NCI-H187 treated with DMSO at 0.1 percent for 48 hours (cell line): ENCODE measurements at places on chromosomes 16 and 17.

GRCh38 chr16:6165330-6165979, 1067.9 kb upstream of the EEF2KMT start:
- DNase-seq = no peak

- no peak for DNase-seq
These were observed 13.9 kb downstream of the CYB5D2 start for GRCh38 chr17:4156750-4157381.

- peak; percentile 16 for DNase-seq
These were observed 61.6 kb downstream of the RGS9 start for GRCh38 chr17:65198653-65199382.

- DNase-seq = no peak
These were observed 37.8 kb downstream of the CYB5D2 start for GRCh38 chr17:4180791-4181190.

GRCh38 chr17:77312786-77313599, 172.2 kb downstream of the SEC14L1 start:
- no peak for DNase-seq

DNA sequence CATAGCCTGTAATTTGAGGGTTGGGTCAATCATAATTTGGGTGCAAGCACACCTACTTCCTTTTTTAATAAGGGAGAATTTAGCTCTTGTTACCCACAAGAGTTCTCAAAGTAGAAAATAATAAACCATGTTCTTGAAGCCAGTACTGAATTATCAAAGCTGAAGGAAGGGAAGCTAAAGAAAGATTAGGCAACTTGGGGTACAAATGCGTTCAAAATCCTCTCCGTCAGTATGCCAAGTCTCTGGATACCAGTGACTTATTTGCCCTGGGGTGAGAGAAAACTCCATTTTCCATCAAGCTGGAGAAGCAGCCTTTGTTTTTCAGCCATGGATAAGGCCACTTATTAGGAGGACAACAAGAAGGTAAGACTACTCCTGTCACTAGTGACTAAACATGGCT, 23.5 kb upstream of the DHRS13 start:
- no peak for DNase-seq

GRCh38 chr16:87701078-87701460, 64.7 kb downstream of the KLHDC4 start:
- DNase-seq = no peak

DNA sequence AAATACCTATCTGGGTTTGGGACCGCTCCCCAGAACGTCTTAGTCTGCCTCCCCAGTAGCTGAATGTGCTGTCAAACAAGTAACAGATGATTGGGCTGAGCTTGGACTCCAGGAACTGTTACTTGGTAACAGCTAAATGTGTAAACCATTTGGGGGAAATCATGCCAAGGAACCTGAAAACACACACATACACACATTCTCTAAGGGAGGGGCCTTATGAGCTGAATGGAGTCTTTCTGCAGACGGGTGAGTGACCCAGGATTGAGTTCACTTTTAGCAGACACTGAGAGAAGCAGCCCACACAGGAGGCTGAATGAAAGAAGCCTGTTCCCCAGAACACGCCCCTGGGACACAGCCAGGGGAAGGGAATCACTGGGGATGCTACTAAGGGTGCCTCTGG, 1.6 kb downstream of the ACLY start:
- no peak for DNase-seq

DNA sequence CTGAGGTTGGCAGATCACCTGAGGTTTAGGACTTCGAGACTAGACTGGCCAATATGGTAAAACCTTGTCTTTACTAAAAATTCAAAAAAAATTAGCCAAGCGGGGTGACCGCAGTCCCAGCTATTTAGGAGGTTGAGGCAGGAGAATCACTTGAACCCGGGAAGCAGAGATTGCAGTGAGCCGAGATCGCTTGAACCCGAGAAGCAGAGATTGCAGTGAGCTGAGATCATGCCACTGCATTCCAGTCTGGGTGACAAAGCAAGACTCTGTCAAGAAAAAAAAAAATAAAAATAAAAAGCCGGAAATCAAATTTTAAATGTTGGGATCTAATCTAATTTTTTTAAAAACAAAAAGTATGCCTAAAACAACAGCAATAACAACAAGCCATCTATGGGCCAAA, 56.3 kb downstream of the ABCC1 start:
- DNase-seq = no peak

DNA sequence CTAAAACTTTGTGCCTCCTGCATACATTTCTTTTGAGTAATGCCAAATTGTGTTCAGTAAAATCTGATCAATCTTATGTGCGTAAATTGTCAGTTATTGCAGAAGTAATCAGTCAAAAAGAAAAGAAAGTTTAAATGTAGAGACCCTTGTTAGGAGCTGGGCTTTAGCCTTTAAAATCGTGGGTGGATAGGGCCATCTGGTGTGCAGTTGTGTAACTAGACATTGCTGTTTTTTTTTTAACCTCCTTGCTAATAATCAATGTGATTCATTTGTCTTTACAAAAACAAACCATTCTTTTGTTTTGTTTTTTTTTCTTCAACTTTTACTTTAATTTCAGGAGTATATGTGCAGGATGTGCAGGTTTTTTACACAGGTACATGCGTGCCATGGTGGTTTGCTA, 5.3 kb upstream of the WWOX start:
- DNase-seq = no peak

DNA sequence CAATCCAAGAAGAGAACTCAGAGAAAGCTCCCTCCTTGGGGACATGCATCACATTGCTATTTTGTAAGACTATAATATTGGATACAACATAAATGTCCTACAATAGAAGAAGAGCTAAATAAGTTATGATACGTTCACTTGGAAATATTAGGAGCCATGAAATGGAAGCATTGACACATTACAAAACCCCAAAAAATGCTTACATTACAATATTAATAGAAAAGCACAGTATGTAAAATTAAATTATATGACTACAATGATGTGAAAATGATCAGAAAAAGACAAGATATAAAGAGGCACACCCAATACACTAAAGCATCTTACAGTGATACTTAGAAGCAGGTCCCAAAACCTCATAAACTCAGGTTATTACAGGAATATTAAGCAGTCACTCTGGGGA, 694.1 kb downstream of the TOX3 start:
- no peak for DNase-seq

GRCh38 chr17:40901981-40902474, 17.0 kb upstream of the KRT20 start:
- peak; percentile 8 for DNase-seq

- no peak for DNase-seq
These were observed 4.0 kb upstream of the DHRS13 start for GRCh38 chr17:28906706-28907438.

GRCh38 chr17:29111816-29112499, 68.2 kb downstream of the MYO18A start:
- peak; percentile 10 for DNase-seq

DNA sequence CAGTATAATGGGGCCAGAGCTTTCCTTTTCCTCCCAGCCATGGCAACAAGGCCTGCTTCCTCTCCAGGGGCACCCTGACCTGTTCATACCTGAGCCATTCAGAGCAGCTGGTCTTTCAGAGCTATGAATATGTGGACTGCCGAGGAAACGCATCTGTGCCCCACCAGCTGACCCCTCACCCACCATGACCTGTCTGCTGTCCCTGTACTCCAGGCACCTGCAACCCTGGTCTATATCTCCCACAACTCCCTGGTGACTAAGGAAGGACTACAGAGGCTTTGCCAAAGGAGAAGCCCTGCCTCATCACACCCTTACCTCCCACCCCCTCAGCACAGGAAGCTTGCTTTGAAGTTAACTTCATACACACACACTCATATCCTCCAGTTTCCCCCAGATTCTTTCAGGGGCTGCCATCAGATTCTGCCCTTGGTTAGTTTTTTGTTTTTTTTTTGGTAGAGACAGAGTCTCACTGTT, 6.0 kb downstream of the TMEM106A start:
- DNase-seq = no peak

DNA sequence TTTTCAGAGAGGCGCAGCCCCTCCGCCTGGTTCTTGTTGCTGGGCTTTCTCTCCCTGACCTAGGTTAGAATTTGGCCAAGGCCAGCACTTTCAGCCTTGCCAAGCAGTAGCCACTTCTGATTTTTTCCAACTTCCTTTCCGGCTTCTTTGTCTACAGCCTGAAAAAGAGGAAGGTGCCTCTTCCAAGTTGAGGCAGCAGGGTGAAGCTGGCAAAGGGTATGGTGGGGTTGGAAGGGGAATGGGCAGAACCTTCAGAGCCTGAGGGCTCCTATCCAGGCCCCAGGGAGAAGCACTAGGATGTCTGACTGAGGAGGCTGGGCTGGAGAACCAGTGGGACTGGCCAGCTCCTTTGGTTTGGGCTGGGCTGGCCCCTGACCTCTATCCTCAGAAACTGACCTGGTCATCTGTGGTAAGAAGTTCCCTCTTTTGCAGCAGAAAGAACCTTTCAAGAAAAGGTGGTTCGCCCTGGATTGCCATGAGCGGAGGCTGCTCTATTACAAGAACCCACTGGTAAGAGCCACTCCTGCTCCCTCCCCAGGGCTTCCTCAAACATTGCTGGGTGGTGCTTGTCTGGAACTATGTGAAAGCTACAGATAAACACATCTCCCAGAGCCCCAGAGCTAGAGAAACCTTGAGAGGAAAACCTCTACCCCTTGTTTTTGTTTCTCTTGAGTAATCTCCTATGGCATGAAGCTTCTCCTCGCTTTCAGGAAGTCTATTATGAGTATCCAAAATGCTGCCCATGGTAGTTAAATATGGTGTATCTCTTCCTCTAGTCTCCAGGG, 16.6 kb upstream of the RNF135 start:
- no peak for DNase-seq

GRCh38 chr17:80765241-80765961, 220.8 kb downstream of the RPTOR start:
- no peak for DNase-seq

DNA sequence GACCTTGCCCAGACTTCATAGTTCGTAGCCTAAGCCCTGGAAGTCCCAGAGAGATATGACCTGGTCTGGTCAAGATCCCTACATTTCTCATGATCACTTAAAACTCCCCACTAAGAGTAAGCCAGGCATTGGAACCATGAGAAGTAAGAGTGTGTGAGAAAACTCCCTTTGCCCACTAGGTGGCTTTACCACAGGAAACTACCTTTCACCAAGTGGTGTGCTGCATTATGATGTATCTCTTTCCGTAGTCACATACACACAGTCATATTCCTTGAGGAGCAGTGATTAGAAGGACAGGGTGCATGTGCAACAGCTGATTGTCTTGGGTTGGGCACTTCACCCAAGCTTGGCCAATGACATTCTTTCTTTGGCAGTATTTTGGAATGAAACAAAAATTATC, 639.3 kb downstream of the KCNJ2 start:
- DNase-seq = no peak

GRCh38 chr16:84704253-84704652, 4.5 kb downstream of the USP10 start:
- DNase-seq = no peak

GRCh38 chr16:78715673-78716072, 616.2 kb downstream of the WWOX start:
- no peak for DNase-seq
